ENCODE measurements at places on chromosomes 7 and 10.

GRCh38 chr7:18268571-18268970 is 227.0 kb upstream of the HDAC9 start:
- DNase-seq: no peak

- DNase-seq: no peak
Measured at GRCh38 chr7:27846388-27846787, 106.4 kb downstream of the TAX1BP1 start.

DNA sequence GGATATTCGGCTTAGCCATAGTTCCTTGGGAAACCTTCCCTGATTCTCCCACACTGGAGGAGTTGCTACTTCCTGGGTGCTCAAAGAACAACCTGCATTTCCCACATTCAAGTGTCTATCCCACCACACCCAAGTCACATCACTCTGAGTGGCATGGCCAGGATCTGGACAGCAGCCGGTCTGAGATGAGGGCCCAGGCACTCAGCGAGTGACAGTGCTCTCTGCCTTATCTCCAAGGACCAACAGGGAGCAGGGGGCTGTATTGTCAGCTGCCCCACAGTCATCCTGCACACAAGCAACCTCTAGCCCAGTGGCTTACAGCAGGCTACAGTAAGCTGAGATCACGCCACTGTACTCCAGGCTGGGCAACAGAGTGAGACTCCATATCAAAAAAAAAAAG is 16.1 kb upstream of the SLC18A3 start:
- no peak for DNase-seq

- peak; percentile 7 for DNase-seq
Measured at GRCh38 chr7:155457544-155458110, 302 bp upstream of the EN2 start.

DNA sequence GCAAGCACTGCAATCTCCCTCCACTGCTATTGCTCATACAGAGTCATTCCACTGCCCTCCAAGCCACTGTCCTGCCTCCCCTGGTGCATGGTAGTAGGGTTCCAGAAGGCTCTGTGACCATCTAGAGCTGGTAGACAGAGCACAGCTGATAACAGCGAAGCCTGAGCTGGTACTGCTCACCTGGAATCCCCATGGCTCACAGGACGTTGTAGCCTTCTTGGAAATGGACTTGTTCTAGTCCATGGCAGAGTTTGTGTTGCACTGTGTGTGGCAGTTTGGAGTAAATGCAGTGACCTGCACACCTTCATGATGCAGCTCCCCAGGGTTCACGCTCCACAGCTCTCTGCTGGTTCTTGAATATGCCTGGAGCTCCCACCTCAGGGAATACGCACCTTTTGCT is 67.0 kb downstream of the ITGA8 start:
- no peak for DNase-seq

DNA sequence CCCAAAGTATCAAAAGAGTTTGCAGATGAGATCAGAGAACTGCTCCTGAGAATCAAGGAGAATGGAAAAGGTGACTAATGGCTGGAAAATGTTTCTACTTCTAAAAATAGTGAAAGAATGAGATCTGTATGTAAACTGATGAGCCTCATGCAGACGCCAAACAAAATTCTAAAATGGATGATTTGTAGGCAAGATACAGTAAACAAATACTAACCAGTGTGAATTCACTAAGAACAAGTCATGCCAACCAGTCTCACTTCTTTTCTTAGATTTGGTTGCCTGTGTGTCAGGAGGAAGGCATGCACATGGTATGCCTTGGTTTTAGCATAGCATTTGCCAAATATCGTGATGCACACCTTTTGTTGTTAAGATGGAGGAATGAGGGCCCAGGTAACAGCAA is 94.9 kb upstream of the PIK3CG start:
- peak; percentile 91 for DNase-seq

- no peak for DNase-seq
Measured at GRCh38 chr7:30469303-30469702, 9.3 kb downstream of the NOD1 start.

- DNase-seq: no peak
Measured at GRCh38 chr10:126205486-126206205, 182.6 kb downstream of the ADAM12 start.

DNA sequence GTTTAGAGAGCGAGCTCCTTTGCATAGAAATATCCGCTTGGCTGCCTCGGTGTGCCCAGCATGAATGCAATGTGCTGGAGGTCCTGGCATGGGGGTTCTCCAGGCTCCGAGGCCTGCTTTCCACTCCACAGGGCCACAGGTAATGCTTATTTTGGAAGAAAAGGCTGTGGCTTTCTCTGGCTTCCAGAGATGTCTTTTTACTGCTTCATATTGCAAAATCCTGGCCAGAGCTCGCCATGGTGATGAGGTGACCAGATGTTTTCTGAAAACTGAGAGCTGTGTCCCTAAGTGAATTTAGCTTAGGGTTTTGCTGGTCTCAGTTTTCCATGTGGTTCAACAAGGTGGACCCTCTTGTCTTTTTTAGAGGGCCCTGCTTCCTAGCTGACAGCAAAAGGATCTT is 65.2 kb downstream of the BMPER start:
- no peak for DNase-seq

GRCh38 chr7:115984105-115984504 is 46.5 kb downstream of the TFEC start:
- no peak for DNase-seq

- DNase-seq: no peak
Measured at GRCh38 chr10:34538281-34538829, 276.7 kb downstream of the PARD3 start.

- DNase-seq: no peak
Measured at GRCh38 chr7:142185801-142186200, 72.1 kb downstream of the PRSS58 start.

- DNase-seq: no peak
Measured at GRCh38 chr10:24229909-24230308, 21.0 kb downstream of the KIAA1217 start.

DNA sequence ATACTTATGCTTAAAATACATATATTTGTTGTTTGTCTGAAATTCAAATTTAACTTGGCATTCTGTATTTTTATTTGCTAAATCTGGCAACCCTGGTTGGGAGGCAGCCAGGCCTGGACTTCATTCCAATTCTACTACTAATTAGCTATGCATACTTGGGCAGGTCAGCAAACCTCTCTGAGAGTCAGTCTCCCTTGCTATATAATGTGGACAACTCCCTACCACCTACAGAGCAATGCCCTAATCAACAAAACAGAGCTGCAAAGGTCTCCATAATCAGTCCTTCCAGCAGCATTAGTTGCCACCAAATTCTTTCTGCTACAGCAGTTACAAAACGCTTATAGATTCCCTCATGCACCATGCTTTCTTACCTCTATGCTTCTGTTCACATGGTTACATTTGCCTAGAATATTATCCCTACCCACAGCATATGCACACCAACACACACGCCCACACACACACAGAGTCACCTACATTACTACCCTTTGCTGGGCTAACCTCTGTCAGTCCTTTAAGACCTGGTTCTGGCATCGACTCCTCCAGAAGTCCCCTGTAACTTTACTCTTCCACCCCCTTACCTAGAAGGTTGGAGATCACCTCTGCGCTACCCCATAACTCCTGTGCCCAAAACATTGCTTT is 188.7 kb downstream of the FGFR2 start:
- DNase-seq: no peak

DNA sequence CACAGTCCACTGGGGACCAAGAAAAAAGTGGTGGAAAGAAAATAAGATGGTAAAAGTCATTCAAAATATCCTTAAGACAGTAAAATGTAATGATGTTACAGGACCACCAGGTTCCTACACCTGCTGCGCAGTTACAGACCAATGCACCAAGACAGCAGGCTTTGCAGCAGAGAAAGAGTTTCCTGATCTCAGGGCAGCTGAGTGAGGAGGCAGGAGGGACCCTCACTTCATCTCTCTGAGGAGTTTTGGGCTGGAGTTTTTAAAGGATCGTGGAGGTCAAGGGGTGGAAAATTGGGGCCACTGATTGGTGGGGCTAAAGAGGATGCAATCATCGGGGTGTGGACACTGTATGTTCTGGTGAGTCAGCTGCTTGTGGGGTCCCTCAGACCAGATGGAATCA is 100.0 kb downstream of the BMS1 start:
- DNase-seq: no peak

- peak; percentile 35 for DNase-seq
Measured at GRCh38 chr7:81162771-81163525, 244.1 kb upstream of the SEMA3C start.

GRCh38 chr7:122166740-122167139 is 22.7 kb upstream of the AASS start:
- DNase-seq: peak; percentile 64

GRCh38 chr10:82980321-82980720 is 1105.3 kb downstream of the NRG3 start:
- DNase-seq: no peak

DNA sequence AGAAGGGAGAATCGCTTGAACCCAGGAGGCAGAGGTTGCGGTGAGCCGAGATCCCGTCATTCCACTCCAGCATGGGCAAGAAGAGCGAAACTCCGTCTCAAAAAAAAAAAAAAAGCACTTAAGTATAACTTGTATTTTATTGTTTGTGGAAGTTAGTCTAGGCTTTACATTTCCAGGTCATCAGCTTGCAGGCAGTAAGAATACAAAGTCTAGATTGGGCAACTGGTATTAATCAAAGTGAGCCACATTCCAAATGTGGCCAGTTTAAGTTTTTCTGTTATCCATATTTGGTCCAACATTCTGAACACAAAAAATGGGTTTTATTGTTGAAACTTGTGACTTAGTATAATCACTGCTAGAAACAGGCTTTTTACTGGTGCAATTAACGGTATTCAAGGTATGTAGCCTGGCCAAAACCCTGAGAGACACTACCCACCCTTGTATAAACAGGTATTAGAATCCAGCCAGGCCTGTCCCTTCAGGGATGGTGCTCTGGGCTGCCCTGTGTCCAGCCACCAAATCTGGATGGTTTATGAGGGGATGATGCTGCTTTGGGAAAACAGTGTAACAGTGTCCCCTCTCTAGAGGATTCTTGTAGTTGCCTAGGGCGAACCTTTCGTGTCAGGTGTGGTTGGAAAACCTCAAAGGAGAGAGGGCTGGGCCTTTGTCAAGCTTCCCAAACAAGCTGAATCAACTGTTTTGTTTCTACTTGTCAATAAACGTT is 122.1 kb upstream of the EFCAB10 start:
- DNase-seq: no peak

- no peak for DNase-seq
Measured at GRCh38 chr7:129176916-129177710, 11.3 kb upstream of the SMO start.

- no peak for DNase-seq
Measured at GRCh38 chr10:35246770-35247343, 89.5 kb upstream of the CCNY start.

DNA sequence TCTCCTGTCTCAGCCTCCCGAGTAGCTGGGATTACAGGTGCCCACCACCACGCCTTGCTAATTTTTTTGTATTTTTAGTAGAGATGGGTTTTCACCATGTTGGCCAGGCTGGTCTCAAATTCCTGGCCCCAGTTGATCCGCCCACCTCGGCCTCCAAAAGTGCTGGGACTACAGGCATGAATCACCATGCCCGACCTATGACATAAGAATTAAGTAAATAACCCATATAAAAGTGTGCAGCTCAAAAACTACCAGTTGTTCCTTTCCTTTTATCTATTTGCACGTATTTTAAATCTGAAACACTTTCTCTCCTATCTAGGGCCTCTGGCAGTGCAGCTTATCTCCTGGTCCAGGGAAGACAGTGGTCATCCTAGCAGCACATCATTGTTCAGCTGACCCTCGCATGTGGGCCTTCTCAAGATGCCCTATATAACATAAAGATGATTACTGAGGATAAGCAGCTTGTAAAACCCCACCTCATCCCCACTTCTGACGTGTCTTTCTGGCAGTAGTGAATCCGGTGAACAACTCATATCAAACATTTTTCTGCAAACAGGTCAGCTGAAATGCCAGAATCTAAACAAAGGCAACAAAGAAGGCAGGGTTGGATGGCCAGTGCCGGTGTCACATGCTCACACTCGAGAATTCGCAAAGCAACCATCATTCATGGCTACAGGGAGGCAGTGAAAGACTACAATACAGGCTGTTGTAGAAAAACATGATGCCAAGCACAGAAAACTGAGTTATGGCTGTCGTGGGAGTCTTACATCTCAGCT is 36.0 kb upstream of the KCNIP2 start:
- DNase-seq: peak; percentile 89

DNA sequence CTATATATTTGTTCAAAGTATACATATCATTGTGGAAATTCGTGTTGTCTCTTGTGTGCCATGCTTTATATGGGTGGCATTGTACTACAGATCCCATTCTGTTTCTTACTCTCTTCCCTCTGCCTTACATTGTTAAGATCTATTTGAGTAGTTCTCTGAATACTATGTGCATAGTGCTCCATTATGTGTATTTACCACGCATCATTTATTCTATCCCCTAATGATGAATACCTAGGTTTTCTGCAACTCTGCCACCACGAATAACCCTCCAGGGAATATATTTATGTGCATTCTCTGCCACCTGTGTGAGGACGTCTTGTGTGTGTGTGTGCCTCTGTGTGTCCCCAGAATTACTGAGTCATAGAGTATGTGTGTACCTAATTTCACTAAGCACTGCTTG is 431.2 kb upstream of the C7orf33 start:
- DNase-seq: no peak

- DNase-seq: peak; percentile 42
Measured at GRCh38 chr10:63409465-63410027, 56.2 kb downstream of the JMJD1C start.

- peak; percentile 35 for DNase-seq
Measured at GRCh38 chr10:114709984-114710383, 51.9 kb upstream of the ABLIM1 start.

GRCh38 chr10:51090190-51090589 is 15.9 kb downstream of the PRKG1 start:
- peak; percentile 95 for DNase-seq

GRCh38 chr10:14787938-14788337 is 13.2 kb upstream of the FAM107B start:
- no peak for DNase-seq

DNA sequence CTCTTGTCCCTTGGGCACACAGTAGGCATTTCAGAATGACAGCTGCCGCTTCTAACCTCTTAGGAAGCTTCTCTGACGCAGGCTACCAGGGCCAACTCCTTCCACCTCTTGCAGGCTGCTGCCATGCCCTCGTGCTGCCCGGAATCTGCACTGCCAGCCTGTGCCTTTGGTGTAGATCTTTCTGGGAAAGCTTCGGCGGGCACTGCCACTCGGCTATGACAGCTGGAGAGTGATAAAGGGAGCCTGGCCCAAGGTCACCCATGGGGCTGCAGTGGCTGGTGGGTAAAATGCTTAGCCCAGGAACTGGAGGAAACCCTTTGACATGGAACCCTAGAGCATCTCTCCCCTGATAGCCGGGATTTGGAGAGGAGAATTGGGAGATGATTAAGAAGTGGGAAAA is 78.0 kb upstream of the C1QL3 start:
- no peak for DNase-seq

GRCh38 chr7:77536017-77536412 is 1.1 kb upstream of the PTPN12 start:
- no peak for DNase-seq

GRCh38 chr7:55517191-55517633 is 55.1 kb downstream of the VOPP1 start:
- DNase-seq: no peak

DNA sequence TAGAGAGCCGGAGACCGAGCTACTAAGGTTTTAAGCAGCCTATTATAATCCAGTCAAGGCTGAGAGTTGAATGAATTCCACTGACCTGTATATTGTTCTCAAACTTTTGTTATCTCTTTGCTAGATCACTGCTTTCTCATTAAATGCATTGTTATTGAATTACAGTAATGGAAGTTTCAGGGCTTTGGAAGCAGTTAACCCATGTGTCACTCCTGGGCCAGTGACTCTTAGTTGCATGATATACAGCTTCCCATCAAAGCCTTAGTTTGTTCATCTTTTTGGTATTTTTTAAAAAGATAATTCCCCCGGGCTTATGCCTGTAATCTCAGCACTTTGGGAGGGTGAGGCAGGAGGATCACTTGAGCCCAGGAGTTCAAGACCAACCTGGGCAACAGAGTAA is 55.4 kb upstream of the KIAA1217 start:
- no peak for DNase-seq
